Stimulated activated CD4-positive, alpha-beta T cell treated with anti-CD3 and anti-CD28 coated beads, TNF-alpha, amount 100 ng/mL, for 1 hour (primary cell): ENCODE measurements at places on chromosomes 2 and 18.

DNA sequence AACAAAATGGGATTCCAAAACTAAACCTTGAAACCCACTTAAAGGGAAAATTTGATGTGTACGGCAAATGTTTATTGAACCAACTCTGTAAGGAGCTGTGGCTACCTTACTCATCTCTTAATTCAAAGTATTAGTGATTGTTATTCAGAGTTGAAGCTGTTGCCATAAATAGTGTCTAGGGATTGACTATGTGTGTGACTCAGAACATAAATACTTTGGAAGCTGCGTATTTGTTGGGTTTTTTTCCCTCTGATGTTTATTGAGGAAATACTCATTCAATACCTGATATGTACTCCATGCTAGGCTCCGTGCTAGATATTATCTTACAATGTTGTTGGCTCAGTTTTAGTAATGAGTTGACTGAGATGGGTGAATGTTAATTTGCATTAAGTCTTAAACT, 90.4 kb downstream of the PTRHD1 start:
- no peak for DNase-seq

DNA sequence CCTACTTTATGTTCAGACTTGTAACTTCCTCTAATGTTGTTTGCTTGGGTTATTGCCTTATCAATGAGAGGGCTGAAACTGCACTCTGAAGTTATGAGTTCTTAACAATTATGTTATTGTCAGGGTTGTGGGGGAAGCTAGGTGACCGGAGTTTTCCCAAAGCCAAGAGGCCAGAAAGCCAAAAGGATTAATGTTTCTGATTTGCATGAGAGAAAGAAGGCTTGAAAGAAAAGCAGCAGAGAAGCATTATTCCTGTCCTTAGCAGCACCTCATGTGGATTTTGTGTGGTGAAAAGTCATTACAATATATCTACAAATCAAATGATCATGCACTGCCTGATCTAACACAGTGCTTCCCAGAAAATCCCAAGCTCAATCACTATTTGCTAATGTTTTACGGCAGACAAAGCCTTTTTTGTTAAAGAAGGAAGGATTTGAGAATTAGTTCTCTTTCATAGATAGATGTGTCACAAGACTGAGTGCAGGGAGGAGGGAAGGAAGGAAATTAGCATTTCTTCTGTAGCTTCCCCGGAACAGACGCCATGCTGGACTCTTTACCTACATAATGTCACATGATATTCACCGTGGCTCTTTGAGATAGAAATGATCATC, 203.2 kb downstream of the ALK start:
- DNase-seq = no peak

- DNase-seq = no peak
Observed at GRCh38 chr18:74139411-74139810, 8.2 kb downstream of the FBXO15 start.

GRCh38 chr18:13265008-13265910, 46.7 kb downstream of the LDLRAD4 start:
- no peak for DNase-seq

GRCh38 chr18:57627488-57627887, 5.9 kb upstream of the NARS1 start:
- DNase-seq = no peak

GRCh38 chr18:21605213-21605612, 4.7 kb upstream of the ESCO1 start:
- DNase-seq = no peak

DNA sequence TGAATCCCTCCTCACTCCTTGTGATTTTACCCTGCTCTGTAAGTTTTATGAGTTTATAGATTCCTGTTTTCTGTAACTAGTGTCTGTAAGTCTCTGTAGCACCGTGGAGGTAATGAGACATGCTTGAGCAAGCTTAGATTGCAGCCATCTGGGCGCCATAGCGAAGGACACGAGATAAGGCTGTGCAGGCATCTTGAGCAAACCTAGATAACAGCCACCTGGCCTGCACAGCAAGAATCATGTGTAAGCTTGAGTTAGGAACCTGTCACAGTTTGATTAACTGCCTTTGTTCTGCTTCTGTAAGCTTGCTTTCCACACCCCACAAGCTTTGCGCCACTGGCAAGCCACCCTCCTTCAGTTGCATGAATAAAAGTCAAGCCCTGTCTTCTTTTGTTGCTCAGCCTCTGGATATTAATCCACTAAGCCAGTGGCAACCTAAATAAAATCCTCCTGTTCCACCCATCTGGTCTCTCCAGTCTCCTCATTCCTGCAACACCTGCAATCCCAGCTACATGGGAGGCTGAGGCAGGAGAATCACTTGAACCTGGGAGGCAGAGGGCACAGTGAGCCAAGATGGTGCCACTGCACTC, 270.6 kb upstream of the RGPD4 start:
- DNase-seq = no peak

GRCh38 chr2:223815884-223816570, 21.4 kb downstream of the AP1S3 start:
- no peak for DNase-seq

- no peak for DNase-seq
Observed at GRCh38 chr18:394987-395362, 105.5 kb downstream of the COLEC12 start.

DNA sequence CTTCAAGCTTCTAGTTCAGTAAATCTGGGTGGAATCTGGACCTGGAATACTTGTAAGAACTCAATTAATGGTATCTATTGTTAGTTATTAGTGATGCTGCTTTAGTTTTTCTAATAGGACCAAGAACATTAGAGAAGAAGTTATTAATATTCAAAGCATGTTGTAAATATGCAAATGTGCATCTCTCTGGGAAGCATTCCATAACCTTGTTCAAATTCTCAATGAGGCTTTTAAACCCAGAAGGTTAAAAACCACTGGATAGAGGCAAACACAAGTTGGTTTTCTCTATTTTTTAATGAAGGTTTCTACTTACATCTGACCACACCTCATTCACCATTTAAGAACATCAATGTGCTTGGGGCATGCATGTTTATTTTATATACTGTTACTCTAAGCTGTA, 16.1 kb upstream of the ACVR1C start:
- no peak for DNase-seq

DNA sequence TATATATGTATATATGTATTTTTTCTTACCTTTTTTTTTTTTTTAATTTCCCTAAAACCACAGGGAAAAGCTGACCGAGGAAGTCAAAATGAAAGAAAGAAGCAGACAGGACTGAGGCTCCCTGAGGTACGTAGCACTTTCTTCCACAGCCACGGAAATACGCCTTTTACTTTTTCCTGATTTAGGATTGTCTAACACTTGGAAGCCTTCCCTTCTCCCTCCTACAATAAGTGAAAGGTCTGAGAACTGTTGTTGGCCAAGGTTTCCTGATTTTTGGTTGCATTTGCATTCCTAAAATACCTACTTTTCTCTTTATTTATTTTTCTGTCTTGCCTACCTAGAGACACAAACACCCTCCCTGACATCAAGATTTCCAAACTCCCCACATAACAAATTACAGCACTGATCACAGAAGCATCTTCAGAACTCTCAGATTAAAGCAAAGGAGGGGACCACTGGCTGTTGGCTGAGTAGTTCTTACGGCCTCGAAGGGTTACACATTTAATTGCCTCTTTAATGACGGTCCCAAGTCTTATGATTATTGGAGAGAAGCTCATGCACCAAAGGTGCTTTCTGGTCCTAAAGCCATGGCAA, 778.5 kb upstream of the FANCL start:
- no peak for DNase-seq

GRCh38 chr2:221671515-221671914, 99.4 kb upstream of the EPHA4 start:
- no peak for DNase-seq

DNA sequence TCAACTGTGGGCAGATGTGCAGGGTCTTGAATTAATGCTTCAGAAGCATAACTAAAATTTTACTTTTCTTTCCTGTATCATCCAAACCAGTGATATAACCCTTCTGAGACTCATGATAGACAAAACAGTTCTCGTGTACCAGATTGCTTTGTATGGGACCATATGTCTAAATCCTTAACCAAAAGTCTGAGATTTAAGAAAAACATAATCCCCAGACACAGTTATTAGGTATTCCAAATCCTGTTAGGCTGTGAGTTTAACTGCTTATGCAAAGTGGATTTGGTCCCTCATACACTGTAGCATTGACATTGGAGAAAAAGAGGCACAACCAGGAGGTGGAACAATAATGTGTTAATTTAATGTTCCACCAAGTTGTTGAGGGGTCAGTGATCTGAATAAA, 235.0 kb downstream of the PMAIP1 start:
- no peak for DNase-seq

- DNase-seq = no peak
Observed at GRCh38 chr2:160207804-160208654, 8.0 kb upstream of the ITGB6 start.

DNA sequence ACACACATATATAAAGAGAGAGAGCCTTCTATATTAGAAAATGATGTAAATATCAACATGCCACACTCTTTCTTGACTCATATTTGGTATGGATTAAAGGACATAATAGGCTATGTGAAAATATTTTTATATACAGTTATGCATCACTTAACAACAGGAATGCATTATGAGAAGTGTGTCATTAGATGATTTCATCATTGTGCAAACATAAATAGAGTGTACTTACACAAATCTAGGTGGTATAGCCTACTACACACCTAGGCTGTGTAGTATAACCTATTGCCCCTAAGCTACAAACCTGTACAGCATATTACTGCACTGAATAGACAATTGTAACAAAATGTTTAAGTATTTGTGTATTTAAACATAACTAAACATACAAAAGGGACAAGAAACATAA, 354.8 kb upstream of the CNTNAP5 start:
- DNase-seq = no peak

GRCh38 chr2:144477281-144477956, 42.5 kb downstream of the ZEB2 start:
- no peak for DNase-seq

DNA sequence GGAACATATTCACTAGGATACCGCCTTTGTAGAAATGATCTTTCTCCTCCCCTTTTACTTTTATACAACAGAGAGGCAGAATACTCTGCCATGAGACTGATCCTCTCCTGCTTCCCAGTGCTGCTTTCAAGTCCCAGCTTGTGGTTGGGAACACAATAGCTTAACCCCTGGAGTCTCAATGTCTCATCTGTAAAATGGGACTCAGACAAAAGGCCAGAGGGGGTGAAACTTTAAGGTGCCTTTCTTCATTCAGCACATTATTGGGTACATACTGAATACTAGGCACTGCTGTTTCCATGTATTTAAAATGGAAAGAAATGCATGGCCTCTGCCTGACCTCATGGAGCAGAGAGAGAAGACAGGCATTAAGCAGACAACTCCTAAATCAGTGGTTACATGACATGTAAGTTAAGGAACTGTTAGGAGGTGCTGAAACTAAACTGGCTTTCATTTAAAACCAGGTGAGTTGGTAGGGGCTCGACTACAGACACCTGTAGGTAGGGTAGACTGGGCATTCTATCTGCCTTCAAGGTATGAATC, 53.8 kb downstream of the MAP4K4 start:
- no peak for DNase-seq

DNA sequence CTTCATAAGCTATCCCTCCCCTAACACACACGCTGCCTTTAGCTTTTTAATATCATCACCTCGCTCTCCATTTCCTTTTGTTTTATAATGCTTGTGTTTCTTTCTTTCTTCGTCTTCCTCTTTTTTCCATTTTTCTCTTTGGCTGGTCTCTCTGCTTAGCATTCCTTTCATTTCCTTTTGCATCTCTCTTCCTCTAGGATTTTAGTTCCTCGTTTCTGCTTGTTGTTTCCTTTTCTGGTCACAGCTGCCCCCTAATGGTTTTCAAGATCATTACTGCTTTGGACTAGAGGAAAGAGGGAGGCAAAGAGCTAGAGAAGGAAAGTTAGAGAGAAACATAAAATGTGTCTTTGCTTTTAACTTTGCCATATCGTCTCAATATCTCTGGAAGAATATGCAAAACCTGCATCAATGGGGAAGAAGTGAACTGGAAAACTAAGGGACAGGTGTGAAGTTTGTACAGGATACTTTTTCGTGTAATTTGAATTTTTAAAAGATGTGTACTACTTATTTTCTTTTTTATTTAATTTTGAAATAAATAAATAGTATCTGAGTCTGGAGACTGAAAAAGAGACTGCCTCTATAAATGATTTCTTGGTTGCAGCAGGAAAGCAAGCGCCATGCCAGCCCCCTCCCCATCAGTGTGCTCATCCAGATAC, 6.3 kb upstream of the NRP2 start:
- DNase-seq = no peak

DNA sequence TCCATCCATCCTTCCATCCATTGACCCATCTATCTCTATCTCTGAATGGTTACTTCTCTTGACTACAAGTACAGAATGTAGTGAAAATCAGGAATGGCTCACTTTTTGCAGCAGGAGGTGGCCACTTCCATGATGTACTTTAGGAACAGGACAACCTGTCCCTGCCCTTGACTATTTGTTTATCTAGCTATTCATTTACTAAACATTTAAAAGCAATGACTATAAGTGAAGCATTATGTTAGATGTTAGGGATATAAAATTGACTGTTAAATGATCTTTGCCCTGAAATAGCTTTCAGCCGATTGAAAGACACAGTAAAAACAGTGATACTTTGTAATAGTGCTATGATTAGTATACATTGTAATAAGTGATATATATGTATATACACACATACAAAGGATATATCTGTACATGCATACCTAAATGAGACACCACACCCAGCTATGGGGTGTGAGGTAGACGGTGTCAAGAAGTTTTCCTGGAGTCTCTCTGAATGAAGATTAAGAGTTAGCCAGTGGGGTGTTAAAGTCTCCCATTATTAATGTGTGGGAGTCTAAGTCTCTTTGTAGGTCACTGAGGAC, 68.5 kb downstream of the C18orf54 start:
- DNase-seq = no peak

DNA sequence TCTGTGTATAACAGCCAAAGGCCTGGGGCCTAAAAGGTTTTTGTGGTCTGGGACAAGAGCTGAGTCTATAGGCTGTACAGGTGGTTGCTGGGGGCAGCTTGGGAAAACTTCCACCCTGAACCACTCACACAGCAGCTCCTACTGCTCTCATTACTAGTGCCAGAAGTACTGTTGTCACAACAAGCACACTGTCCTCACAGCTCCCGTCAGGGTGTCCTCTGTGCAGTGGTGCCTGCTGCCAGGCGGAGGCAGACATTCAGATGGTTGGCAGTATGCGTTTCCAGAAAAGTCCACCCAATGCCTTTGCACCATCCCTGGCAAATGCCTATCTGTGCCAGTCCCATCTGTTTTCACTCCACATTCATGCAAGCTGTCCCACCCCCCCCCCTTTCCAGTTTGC, 58.5 kb downstream of the EPAS1 start:
- no peak for DNase-seq

GRCh38 chr2:240351826-240352426, 83.5 kb upstream of the GPC1 start:
- DNase-seq = no peak

DNA sequence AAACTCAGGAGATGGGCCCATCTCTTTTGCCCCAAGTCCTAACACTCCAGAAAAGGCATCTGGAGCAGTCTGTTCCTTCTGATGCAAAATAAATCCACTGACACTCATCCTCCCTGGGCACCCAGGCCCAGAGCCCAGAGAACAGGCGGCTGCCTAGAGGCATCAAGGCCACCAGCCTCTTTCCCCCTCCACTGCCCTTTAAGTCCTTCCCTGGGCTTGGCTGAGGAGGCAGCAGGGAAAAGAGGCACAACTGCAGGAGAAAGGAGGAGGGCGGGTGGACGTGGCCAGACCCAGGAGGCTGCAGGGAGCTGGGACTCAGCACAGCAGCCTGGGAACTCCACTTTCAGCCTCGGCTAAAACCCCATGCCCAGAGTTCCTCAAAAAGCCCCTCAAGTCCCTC, 99.7 kb upstream of the ID2 start:
- DNase-seq = no peak

- DNase-seq = no peak
Observed at GRCh38 chr2:205642599-205643356, 39.5 kb upstream of the NRP2 start.
